Hepatocyte (in vitro differentiated cells): ENCODE measurements at places on chromosomes 12 and 14. TPM values are rescaled to one million over a fixed set of nuclear protein-coding genes. Genes with fewer than 3 reads are reported as not detected.

The BEGAIN gene
- total RNA-seq, result 0.56 and 1.4 TPM in 2 replicates

The SRSF5 gene
- total RNA-seq, result 262 and 263 TPM in 2 replicates

The PPP4R3A gene
- total RNA-seq, result 76.5 and 85.7 TPM in 2 replicates

The GPX2 gene
- total RNA-seq, result 59.8 and 88.9 TPM in 2 replicates

The MAP4K5 gene
- 92.4 and 98.6 TPM in 2 replicates for total RNA-seq

The PHETA1 gene
- total RNA-seq, result 18.1 and 30.9 TPM in 2 replicates

The SSPN gene
- total RNA-seq, result 4.1 and 12.5 TPM in 2 replicates

The DBX2 gene
- total RNA-seq, result not detected in 2 replicates

The MYO1H gene
- total RNA-seq, result not detected in 2 replicates

The ASB2 gene
- 0.53 and 1.8 TPM in 2 replicates for total RNA-seq

- H3K27me3 ChIP-seq, result no peaks in the 10 kb centered on the region
- no peaks in the 10 kb centered on the region for H3K36me3 ChIP-seq
- no peak for DNase-seq
- H3K27ac ChIP-seq, result no peak overlapping the region
- H3K4me3 ChIP-seq, result no peak overlapping the region
These were observed 41.5 kb downstream of the SPPL3 start for GRCh38 chr12:120862664-120863063.

DNA sequence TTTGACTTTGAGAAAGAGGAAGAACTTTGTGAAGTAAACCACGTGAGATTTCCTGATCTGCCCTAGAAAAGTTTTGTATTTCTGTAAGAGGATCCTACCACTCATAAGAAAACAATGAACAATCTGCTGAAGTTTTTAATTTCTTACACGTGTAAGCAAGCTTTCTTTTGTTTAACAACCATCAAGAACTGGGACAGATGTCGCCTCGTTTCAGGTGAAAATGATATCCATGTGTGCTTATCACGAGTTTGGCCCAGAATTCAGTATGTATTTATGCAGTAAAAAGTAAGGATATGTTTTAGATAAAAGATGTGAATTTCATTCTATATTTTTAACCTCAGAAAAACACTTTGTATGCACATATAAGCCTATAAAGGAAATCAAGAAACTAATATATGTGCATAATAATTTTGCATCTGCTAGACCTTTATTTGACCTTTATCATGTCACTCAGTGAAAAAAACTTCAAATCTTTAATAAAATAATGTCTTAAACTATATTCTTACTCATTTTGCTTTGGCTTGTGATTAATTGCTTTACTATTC, 56.9 kb upstream of the DHRS4 start:
- no peak for DNase-seq
- no peaks in the 10 kb centered on the region for H3K4me1 ChIP-seq
- H3K27me3 ChIP-seq, result no peaks in the 10 kb centered on the region
- H3K27ac ChIP-seq, result no peak overlapping the region
- H3K36me3 ChIP-seq, result no peaks in the 10 kb centered on the region

- DNase-seq, result peak; percentile 77
- H3K4me3 ChIP-seq, result no peak overlapping the region
- H3K36me3 ChIP-seq, result no peaks in the 10 kb centered on the region
- no peaks in the 10 kb centered on the region for H3K4me1 ChIP-seq
- no peaks in the 10 kb centered on the region for H3K27me3 ChIP-seq
These were observed 321.4 kb upstream of the LRFN5 start for GRCh38 chr14:41285186-41285748.

- DNase-seq, result peak; percentile 61
- no peaks in the 10 kb centered on the region for H3K27me3 ChIP-seq
- peaks cover 16% of the 10 kb centered on the region for H3K4me1 ChIP-seq
- peak overlapping the region; percentile 76 for H3K27ac ChIP-seq
These were observed 65.8 kb upstream of the DACT1 start for GRCh38 chr14:58571769-58572472.

DNA sequence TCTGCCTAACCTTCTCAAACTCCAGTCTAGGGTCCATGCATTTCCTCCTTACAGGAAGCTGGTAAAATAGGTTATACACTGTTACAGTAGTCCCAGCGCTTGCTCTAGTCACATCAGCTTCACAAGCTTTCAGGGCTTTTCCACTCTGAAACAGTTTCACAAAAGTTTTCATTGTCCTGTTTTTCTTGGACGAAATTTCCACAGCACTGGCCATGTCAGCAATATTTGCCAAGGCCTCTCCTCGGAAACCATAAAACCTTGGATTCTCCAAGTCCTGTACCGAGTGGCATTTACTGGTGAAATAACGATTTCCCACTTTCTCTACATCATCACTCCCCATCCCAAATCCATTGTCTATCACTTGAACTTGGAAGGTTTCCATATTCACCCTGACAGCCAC, 2.1 kb downstream of the MLH3 start:
- no peaks in the 10 kb centered on the region for H3K27me3 ChIP-seq
- H3K4me1 ChIP-seq, result peaks cover 8% of the 10 kb centered on the region
- H3K27ac ChIP-seq, result no peak overlapping the region
- no peak for DNase-seq

GRCh38 chr12:23585156-23585781, 364.2 kb downstream of the SOX5 start:
- no peaks in the 10 kb centered on the region for H3K27me3 ChIP-seq
- no peak for DNase-seq
- no peaks in the 10 kb centered on the region for H3K36me3 ChIP-seq
- H3K4me3 ChIP-seq, result no peak overlapping the region
- no peak overlapping the region for H3K27ac ChIP-seq

DNA sequence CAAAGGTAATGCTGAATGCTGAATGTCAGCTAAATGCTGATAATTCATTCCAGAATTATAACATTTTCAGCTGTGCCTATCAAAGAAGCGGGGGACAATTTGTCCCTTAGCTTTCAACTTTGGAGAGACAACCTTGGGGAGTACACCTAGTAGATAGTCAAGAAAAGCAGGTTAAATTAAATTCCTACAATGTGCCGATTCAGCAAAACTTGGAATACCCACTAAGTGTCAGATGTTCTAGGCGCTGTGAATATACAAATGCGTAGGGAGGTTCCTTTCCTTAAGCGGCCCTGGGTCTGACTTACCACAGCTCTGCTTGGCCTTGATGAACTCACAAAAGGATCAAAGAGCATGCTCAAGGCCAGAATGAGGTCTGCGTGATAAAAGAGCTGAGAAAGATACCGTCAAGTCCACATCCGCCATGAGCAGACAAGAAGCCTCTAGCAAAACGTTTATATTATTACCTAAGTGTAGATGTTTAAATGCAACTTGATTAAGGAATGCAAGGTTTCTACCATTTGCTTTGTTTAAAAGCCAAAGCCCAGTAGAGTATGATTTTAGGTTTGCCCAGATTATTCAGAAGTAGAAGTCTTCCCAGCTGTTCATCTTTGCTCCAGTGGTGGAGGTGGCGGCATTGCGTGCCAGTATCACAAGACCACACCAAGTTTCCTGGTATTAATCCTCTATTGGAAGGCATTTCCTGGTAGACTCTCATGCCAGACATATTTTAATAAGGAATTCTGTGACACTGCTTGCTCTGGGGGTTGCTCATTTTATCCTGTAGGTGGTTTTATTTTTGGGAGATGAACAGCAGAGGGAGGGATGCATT, 368.6 kb downstream of the DPF3 start:
- H3K36me3 ChIP-seq, result no peaks in the 10 kb centered on the region
- no peaks in the 10 kb centered on the region for H3K4me1 ChIP-seq
- no peak overlapping the region for H3K4me3 ChIP-seq
- no peak for DNase-seq
- no peak overlapping the region for H3K27ac ChIP-seq

DNA sequence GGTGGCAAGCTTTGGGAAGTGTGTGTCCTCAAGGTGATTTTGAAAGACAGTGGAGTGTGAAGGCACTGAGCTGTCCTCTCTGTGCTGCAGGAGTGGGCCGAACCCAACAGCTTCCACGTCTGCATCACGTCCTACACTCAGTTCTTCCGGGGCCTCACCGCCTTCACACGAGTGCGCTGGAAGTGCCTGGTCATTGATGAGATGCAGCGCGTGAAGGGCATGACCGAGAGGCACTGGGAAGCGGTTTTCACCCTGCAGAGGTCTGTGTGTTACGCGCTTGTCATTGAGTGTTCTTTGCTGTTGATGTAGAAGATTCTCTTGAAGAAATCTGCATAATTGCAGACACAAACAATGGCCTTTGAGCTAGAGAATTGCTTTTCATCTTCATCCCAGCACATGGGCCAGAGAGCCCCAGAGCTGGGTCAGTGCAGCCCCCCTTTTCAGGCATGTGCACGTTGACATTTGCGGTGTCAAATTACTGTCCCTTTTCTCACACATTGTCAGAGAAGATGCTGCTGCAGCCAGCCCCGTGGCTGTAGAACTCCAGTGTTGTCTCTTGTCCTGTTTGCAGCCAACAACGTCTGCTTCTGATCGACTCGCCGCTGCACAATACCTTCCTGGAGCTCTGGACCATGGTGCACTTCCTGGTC, 63.3 kb downstream of the EP400 start:
- no peaks in the 10 kb centered on the region for H3K4me1 ChIP-seq
- no peak overlapping the region for H3K4me3 ChIP-seq
- H3K36me3 ChIP-seq, result no peaks in the 10 kb centered on the region
- no peak for DNase-seq

DNA sequence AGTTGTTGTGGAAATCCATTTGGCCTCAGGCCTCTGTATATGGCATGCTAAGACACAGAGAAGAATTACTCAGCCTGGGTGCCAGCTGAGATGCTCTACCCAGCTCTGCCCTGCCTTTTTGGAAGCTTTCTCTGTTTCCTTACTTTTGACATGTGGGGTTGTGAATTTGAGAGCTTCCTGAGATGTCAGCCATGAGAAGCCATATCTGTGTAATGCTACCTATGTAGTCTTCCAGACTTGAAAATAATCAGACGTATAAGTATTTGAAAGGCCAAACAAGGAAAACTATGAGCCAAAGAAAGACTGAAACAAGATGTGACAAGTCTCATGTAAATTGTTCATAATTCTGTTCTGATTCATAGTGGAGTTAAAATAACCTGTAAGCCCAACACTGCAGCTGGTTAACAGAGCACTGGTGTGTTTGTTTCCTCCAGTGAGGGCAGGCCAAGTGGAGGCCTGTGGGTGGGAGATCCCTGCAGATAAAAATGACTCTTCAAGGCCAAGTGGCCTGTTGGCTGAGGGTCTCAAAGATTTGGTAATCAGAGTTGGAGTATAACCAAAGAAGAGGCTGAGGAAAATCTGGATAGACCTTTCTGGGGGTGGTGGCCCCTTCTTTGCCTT, 94.0 kb downstream of the TMX1 start:
- H3K4me3 ChIP-seq, result no peak overlapping the region
- no peaks in the 10 kb centered on the region for H3K27me3 ChIP-seq
- DNase-seq, result no peak

DNA sequence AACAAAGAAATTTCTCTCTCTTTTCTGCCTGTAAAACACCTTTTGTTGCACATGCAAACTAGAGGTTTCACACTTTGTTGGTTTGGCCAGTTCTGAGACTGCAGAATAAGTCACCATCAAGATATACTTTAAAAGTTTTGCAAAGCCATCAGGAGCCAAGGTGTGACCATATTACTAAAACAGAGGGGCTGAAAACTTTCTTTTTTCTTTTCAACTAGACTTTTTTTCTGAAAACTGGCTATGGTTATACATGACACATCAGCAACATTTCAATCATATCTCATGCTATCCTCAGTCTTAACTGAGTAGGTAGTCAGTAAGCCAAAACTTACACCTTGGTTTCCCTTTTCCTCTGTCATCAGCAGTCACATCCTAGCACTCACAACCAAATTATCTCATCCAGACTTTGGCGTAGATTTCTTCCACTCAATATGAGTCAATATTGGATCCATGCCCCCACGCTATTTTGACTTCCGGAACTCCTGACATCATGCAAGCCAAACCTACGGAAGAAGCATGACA, 4.1 kb upstream of the IFNG start:
- H3K27me3 ChIP-seq, result no peaks in the 10 kb centered on the region
- no peak overlapping the region for H3K27ac ChIP-seq
- H3K4me1 ChIP-seq, result no peaks in the 10 kb centered on the region
- no peak overlapping the region for H3K4me3 ChIP-seq

- peak overlapping the region; percentile 58 for H3K4me3 ChIP-seq
- H3K27ac ChIP-seq, result peak overlapping the region; percentile 83
- DNase-seq, result peak; percentile 57
These were observed 2.1 kb downstream of the PLXNC1 start for GRCh38 chr12:94150240-94151121.

GRCh38 chr14:31411218-31411727, 9.1 kb downstream of the HEATR5A start:
- DNase-seq, result peak; percentile 11
- H3K4me1 ChIP-seq, result peaks cover 8% of the 10 kb centered on the region
- no peak overlapping the region for H3K4me3 ChIP-seq
- H3K27me3 ChIP-seq, result no peaks in the 10 kb centered on the region

DNA sequence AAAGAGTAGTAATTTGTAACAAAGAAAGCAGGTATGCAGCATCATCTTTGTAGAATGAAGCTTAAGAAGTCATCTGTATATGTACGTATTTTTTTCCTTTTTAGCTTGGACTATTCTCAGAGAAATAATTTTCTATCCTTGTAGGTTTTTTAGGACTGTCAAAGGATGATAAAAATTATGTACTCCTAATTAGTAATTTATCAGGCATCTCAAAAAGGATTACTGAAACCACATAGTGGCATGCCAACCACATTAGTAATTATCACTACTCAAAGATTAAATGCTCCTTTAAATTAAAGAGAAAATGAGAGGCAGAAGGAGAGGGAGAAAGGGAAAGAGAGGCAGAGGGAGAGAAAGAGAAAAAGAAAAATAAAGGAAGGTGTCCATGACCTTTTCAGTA, 17.3 kb downstream of the TTC8 start:
- DNase-seq, result no peak
- no peak overlapping the region for H3K4me3 ChIP-seq
- H3K36me3 ChIP-seq, result no peaks in the 10 kb centered on the region
- no peak overlapping the region for H3K27ac ChIP-seq
- H3K4me1 ChIP-seq, result no peaks in the 10 kb centered on the region

- no peak overlapping the region for H3K27ac ChIP-seq
- H3K4me1 ChIP-seq, result peaks cover 8% of the 10 kb centered on the region
- no peaks in the 10 kb centered on the region for H3K27me3 ChIP-seq
- no peak overlapping the region for H3K4me3 ChIP-seq
- no peaks in the 10 kb centered on the region for H3K36me3 ChIP-seq
These were observed 50.7 kb downstream of the RBMS2 start for GRCh38 chr12:56572288-56572687.

- H3K36me3 ChIP-seq, result no peaks in the 10 kb centered on the region
- H3K4me1 ChIP-seq, result no peaks in the 10 kb centered on the region
- no peaks in the 10 kb centered on the region for H3K27me3 ChIP-seq
- no peak overlapping the region for H3K27ac ChIP-seq
- H3K4me3 ChIP-seq, result no peak overlapping the region
These were observed 63.0 kb downstream of the E2F7 start for GRCh38 chr12:77002382-77002781.

- H3K4me1 ChIP-seq, result no peaks in the 10 kb centered on the region
- H3K4me3 ChIP-seq, result no peak overlapping the region
- H3K27me3 ChIP-seq, result no peaks in the 10 kb centered on the region
- DNase-seq, result peak; percentile 48
- peak overlapping the region; percentile 16 for H3K27ac ChIP-seq
These were observed 12.8 kb upstream of the GPX2 start for GRCh38 chr14:64955297-64955696.

- H3K27ac ChIP-seq, result no peak overlapping the region
- no peaks in the 10 kb centered on the region for H3K36me3 ChIP-seq
- no peak overlapping the region for H3K4me3 ChIP-seq
- no peaks in the 10 kb centered on the region for H3K27me3 ChIP-seq
- H3K4me1 ChIP-seq, result no peaks in the 10 kb centered on the region
These were observed 532.8 kb downstream of the FUT8 start for GRCh38 chr14:65945327-65945726.
